ENCODE measurements at places on chromosomes 2 and 18.
A peak's percentile ranks its signal among the peaks of the same experiment; 100 is the strongest.

DNA sequence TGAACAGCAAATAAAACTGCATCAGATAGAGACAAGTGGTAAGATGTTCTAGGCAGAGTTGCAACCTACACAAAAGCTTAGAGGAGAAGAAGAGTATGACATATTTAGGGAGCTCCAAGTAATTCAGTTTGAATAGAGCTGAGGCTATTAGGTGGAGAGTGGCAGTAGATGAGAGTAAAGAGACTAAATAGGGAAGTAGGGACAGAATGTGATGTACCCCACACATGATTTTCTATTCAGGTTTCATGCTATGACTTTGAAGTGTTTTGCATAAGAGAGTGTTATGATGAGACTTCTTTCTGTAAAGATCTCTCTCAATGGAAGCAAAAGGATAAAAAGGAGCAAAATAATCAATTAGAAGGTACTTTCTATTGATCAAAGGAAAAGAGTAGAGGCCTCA is 206.8 kb upstream of the ERBB4 start:
- no peak for DNase-seq

DNA sequence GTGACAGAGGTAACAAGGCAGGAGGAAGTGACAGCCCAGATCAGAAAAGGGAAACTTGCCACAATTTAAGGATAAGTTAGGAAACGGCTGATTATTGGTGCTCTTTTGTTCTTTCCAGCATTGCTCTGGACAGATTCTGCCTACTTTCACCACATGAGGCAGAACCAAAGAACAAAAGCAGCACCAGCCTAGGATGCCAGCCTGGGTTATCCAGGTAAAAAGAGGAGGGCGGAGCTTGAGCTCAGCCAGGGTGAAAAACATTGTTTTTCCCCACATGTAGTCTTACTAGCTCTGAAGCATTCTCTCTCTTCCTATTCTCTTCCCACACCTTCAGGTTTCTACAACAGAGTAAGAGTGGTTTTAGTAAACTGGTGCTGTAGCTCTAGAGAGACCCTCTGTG is 300.5 kb downstream of the TMX3 start:
- no peak for DNase-seq

DNA sequence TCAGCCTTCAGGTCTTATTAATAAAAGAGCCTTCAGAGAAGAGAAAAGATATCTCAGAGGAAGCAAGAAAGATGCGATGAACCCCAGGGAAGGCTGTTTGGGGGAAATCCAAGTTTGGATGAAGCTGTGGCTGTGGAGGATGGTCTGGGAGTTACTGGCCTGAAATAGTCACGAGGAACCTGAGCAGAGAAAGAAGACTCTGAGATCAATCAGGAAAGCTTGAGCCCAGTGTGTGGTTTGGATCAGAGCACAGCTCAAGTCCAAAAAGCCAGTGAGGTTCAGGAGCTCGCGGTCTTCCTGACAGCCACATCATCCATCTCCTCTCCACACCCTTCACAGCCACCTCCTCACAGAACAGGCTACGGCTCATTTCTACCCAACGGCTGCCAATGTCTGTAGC is 87.4 kb upstream of the SERPINE2 start:
- no peak for DNase-seq

- DNase-seq = no peak
Observed at GRCh38 chr18:21134895-21135294, 23.3 kb upstream of the ROCK1 start.

GRCh38 chr18:23998820-23999219 is 15.7 kb upstream of the TTC39C start:
- no peak for DNase-seq

GRCh38 chr2:70995426-70995729 is 705 bp upstream of the TEX261 start:
- peak; percentile 14 for DNase-seq

- DNase-seq = no peak
Observed at GRCh38 chr2:48266698-48267097, 263.3 kb upstream of the STON1 start.

GRCh38 chr18:23317975-23318675 is 135.0 kb upstream of the RIOK3 start:
- DNase-seq = no peak

- no peak for DNase-seq
Observed at GRCh38 chr2:134319596-134320254, 65.9 kb downstream of the MGAT5 start.

- no peak for DNase-seq
Observed at GRCh38 chr2:32925976-32926707, 20.6 kb upstream of the LTBP1 start.

DNA sequence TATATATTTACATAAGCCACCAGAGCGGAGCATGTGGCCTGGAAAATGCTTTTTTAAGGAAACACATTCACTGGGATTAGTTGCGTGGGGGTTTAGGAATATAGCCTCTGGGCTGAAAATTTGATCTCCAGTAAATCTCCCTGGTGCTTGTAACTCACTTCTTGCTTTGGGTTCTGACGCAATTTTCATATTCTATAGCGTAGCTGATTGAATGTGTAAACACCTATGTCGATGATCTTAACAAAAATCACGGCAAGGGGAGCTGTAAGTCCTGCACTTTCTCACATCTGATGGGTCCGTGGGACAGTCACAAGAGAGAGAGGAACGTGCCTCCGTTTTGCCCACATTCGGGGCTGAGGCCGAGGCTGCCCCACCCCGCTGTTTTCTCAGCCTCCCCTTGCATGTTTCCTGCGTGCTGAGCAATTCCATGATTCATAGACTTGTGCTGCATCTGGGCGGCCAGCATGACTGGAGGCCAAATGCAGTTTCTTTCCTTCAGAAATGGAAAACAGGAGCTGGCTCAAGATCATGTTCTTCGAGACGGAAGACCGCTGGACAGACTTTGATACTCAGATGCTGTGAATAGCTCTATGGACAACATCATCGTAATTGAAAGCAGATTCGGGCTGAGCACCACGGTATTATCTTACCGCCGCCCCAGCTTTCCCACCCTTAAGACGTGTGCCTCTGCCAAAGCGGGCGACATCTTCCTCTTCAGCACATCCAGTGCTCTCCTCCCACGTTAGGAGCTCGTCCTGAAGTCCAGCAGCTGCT is 109.2 kb downstream of the TMEM18 start:
- no peak for DNase-seq

DNA sequence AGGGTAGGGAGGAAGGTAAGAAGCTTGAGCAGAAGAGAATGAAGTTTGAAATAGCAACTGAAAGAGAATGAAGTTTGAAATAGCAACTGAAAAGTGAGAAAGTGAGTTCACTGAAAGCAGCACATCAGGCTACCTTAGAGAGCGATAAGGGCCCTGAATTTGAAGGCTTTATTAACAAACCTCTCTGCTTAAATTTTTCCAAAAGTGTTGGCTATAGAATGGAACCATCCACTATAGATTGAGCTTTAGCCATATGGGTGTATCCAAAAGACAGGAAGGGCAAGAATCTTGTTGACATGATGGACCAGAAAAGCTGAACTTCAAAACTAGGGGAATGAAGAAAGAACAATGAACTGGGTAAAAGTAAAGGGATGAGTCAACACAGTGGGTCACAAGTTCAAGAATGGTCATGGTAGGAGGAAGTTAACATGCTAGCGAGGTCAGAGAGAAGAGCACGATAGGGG is 122.5 kb downstream of the ASXL3 start:
- no peak for DNase-seq

- DNase-seq = no peak
Observed at GRCh38 chr18:10188971-10189810, 265.2 kb upstream of the APCDD1 start.

DNA sequence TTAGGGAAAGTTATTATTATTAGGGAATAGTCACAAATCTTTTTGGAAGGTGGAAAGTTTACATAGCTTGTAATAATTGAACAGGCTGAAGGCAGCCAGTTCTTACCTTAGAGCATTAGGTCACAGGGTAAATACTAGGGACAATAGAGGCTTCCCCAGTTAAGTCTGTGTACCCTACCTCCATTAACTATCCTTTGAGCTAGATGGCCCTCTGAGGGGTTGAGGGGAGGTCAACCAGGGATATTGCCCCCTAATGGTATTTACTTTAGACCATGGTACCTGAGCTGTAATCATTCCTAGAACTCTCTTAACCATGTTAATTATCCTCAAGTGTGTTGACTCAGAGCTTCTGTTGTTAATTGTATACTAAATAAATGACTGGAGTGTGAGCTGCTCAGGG is 120.5 kb upstream of the SCN7A start:
- DNase-seq = no peak

GRCh38 chr2:196591621-196592022 is 47.9 kb upstream of the CCDC150 start:
- no peak for DNase-seq

- DNase-seq = no peak
Observed at GRCh38 chr2:167637741-167638140, 609.7 kb downstream of the STK39 start.

GRCh38 chr2:172861656-172862476 is 126.2 kb downstream of the RAPGEF4 start:
- DNase-seq = no peak

DNA sequence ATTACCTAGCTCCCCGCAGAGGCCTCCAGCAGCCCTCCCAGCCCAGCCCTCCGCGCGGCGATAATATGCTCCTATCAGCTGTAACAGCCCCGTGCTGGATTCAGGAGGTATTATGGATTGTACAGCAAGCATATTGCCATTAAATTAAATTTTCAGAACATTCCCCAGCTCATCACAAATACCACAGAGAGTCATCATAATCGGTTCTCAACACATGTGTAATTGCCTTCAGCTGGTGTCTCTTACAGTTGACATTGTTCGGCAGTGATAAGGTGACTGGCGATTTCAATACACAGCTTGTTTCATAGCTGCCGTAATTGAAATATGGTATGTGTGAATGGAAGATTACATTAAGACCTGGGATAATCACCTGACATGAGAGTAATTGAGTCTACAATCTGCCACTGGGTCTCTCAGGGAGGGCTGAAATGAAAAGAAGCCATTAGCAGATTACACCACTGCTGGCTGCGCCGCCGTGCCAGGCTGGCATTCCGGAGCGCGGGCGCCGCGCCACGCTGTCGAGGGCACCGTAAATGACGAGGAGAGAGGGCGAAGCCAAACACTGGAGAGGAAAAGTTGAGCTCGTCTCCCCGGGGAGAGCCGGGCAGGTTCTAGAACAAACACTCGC is 549.4 kb upstream of the SALL3 start:
- no peak for DNase-seq

GRCh38 chr2:7073901-7074300 is 156.7 kb downstream of the RNF144A start:
- DNase-seq = no peak

DNA sequence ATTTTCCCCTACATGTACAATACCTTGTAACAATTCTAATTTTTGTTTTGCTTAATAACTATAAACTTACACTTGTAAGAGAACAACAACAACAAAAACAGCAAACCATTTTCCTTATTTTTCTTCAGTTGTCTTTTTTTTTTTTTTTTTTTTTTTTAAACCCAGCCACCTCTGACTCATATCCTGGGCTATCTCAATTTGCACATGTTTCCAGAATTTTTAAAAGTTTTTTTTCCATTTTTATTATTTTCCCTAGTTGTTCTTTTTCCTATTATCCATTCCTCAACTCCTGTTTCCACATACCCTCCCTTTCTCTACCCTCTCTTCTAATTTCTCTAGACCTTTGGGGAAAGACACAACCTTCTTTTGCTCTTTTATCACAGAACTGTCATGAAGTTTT is 112.5 kb downstream of the EFEMP1 start:
- DNase-seq = no peak

GRCh38 chr18:60147323-60147722 is 225.3 kb downstream of the MC4R start:
- DNase-seq = no peak

Measured in stimulated activated CD8-positive, alpha-beta memory T cell treated with anti-CD3 and anti-CD28 coated beads, Interleukin-2, amount 100 ng/mL, for 1 hour (primary cell).